CD4-positive, alpha-beta T cell (primary cell): ENCODE measurements at places on chromosomes 4 and X. TPM values are rescaled to one million over a fixed set of nuclear protein-coding genes. Genes with fewer than 3 reads are reported as not detected.

DNA sequence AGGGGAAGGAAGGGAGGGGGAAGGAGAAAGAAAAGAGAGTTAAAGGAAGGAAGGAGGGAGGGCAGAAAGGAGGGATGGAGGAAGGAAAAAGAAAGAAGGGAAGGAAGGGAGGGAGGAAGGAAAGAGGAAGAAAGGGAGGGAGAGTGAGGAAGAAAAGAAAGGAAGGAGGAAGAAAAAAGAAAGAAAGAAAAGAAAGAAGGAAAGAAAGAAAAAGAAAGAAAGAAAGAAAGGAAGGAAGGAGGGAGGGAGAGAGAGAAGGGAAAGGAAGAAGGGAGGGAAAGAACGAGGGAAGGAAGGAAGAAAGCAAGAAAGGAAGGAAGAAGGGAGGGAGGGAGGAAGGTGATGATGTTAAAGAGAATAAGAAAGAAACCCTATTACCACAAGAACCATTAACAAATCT lies 150.6 kb downstream of the MXRA5 start:
- DNase-seq, result no peak

GRCh38 chrX:153854702-153855101 lies 24.4 kb upstream of the PDZD4 start:
- DNase-seq, result no peak

MAMLD1 gene
- total RNA-seq, result 0.96 TPM

GRCh38 chr4:119068529-119068962 lies 67.1 kb upstream of the MYOZ2 start:
- DNase-seq, result no peak

SPANXN3 gene
- total RNA-seq, result not detected

C1QTNF7 gene
- total RNA-seq, result not detected

GRCh38 chr4:188624370-188624769 lies 485.1 kb downstream of the TRIML1 start:
- DNase-seq, result no peak

KDR gene
- total RNA-seq, result not detected

SPANXD gene
- not detected for total RNA-seq

ZFP92 gene
- 0.08 TPM for total RNA-seq

TNIP3 gene
- 0.39 TPM for total RNA-seq

GRCh38 chr4:101833480-101833879 lies 43.0 kb downstream of the BANK1 start:
- DNase-seq, result no peak

GRCh38 chr4:120317713-120318112 lies 251.1 kb upstream of the MAD2L1 start:
- no peak for DNase-seq

- no peak for DNase-seq
Measured at GRCh38 chr4:141430686-141431085, 205.7 kb upstream of the IL15 start.

GRCh38 chr4:13888112-13888511 lies 260.6 kb upstream of the BOD1L1 start:
- no peak for DNase-seq

DNA sequence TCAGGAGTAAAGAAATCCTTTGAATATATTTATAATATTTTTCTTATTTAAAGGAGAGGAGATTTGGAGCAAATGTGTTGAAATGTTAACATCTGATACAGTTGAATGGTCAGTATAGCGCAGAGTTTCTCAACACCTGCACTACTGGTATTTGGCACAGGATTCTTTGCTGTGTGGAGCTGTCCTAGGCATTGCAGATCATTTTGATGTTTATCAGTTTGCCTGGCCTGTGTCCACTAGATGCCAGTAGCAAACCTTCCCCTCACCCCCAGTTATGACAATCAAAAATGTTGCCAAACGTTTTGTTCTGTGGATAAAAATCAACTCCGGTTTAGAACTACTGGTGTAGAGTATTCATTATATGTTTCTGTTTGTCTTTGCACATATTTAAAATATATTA lies 765.3 kb upstream of the SLIT2 start:
- DNase-seq, result no peak

GRCh38 chrX:41478381-41478911 lies 31.3 kb downstream of the NYX start:
- DNase-seq, result no peak

DNA sequence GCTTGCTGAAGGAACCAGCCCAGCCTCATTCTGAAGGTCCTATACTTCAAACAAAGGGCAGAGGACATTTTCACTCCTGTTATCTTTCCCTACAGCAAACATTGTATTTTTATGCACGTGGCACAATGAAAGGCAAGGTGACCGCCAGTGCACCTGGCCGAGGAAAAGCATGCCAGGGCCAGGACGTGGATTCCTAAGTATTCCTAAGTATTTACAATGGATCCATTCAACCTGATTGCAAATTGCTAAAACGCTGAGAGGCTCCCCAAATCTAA lies 127.9 kb upstream of the FTHL17 start:
- no peak for DNase-seq

GRCh38 chr4:163967710-163968109 lies 473.2 kb downstream of the TMA16 start:
- no peak for DNase-seq

DNA sequence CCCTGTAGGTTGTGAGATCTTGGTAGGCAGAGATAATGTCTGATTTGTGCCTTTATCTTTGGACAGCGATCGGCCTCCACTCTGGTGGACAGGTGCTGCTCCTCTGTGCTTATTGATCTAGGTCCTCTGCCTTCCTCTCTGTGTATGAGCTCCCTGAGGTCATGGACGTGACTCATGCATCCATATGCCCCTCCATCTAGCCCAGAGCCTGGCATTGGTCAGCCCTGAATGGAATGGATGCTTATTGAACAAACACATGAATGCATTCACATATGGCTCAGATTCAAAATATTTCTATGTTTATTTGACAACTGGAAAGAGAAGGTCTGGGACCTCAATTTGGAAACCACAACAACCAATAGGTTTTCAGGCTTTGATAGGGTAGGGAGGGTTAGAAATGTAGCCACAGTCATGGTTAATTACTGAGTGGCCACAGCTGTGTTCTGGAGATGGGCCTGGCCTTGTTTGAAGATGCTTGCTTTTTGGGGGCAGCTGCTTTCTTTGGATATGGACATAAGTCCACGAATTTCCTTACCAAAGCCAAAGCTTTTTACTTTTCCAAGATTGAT lies 76.2 kb downstream of the SEL1L3 start:
- no peak for DNase-seq

NMU gene
- total RNA-seq, result not detected

DNA sequence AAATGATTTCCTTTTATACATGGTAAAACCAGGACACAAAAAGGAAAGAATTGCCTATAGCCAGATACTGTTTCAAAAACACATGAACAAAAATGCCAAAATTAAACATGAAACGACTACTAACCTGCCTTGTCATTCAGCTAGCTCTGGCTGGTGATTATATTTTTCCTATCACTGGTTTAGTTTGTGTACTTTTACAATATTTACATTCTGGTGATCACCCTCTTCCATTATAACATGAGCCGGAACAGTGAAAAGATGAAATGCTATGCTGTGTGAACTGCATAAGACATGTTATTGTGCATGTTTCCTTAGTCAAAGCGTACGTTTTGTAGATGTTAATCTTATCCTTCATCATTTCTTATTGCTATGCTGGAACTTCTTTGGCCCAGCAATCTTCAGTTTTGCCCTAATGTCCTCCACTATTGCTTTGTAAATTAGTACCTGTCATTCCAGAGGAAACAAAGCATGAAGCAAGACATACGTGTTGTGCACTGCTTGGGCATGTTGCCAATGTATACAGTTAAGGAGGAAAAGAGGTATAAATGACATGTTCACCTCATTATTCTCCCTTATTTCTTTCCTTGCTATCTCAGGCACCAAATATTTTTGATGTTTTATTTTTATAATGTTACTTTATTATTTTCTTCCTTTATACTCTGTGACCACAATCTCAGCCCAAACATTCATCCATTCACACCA lies 386.3 kb downstream of the ARHGAP24 start:
- no peak for DNase-seq

RADX gene
- 9.4 TPM for total RNA-seq

DNA sequence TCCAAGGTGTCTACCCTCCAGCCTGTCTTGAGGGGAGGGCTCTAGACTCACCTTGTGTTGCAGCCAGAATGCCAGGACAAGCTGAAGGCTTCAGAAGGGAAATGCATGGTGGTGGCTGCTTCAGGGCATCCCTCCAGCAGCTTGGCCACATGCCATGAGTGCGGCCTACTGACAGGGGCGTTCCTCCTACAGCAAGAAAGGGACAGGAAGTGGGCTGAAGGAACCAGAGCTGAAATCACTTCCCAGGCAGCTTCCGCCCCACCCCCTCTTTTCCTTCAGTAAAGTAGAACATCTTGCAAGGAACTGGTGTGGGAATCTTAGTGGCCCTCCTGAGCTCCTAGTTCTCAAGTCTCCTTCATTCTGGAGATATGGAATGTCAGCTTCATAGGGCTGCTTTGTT lies 167.5 kb upstream of the DGKK start:
- DNase-seq, result no peak

TACC3 gene
- 123 TPM for total RNA-seq

DNA sequence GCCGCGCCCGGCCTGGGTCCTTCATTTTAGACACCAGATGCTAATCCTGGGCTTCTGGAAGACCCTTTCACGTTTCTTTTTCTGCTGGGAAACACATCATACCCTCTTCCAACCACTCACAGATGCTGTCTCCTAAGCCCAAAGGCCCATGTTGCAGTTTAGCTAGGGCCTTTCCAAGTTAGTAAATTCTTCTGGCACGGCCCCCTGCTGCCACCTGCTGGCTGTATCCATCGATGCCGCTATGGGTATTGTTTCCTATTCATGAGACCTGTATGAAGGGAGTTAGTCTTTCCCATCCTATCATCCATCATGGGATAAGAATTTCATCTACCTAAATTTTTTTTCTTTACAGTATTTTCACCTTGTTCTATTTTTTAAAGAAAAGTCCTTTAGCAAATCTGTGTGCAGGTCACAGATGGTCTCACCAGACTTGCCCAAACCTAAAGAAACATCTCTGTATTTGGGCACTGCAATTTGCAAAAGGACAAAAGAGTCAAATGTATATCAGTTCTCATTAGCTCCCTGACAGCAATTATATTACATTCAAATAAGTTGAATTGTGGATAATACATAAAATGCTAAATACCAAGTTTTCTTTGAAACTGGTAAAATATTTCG lies 37.8 kb upstream of the SLC9A7 start:
- DNase-seq, result peak; percentile 74

- DNase-seq, result no peak
Measured at GRCh38 chr4:107743532-107743931, 23.5 kb upstream of the PAPSS1 start.

DNA sequence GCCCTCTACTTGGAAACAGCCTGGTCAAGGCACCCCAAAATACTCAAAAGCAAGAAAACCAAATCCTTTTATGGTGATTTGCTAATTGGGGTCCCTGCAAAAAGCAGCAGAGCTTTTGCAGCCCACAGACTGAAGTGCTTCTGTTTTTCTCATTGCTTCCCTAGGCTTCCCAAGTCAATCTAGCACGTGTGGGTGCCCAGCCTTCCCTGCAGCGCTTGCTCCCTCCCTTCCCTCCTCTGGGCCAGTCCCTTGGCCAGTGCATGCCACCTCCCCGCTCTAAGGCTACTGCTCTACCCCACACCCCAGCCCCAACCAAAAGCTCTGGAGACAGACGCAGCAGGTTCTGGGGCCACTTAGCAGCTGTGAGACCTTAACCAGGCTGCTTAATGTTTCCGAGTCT lies 53.6 kb downstream of the ANAPC4 start:
- DNase-seq, result no peak

DNA sequence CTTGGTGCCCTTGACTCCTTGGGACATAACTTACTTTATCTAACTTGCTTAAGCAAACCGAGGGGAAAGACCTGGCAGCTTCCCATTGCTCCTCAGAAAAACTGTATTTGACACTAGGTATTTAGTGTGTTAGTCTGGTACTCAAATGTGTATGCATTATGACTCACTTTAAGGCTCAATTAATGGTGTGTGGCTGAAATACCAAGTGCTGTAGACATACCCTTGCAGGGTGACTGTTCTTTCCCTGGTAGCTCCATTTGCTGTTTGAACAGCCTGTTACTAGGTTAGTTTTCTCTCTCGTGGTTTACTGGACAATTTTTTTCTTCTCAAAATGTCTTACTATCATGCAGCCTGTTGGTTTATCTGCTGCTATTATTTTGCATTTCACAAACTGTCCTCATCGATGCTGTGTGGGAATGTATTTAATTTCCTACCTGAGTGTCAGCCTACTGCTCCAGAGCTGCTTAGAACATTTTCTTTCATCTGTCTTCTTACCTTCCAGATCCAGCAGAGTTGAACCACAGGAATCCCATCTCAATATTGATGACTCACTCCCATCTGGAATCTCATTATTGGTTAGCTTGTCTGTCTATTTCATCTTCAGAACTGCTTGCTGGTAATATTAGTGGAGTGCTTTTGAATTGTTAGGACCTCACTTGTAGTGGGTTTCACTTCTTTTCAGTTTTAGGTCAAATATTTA lies 158.0 kb upstream of the FAT1 start:
- no peak for DNase-seq

- DNase-seq, result no peak
Measured at GRCh38 chrX:10618961-10619360, 1.4 kb downstream of the MID1 start.

MSANTD1 gene
- total RNA-seq, result 0.67 TPM

KIT gene
- total RNA-seq, result 0.36 TPM

CSAG1 gene
- total RNA-seq, result not detected

- DNase-seq, result no peak
Measured at GRCh38 chrX:97616883-97617530, 733.3 kb downstream of the RPA4 start.

- DNase-seq, result no peak
Measured at GRCh38 chr4:120034913-120035312, 31.7 kb downstream of the MAD2L1 start.

PLAC8 gene
- total RNA-seq, result 259 TPM

DNA sequence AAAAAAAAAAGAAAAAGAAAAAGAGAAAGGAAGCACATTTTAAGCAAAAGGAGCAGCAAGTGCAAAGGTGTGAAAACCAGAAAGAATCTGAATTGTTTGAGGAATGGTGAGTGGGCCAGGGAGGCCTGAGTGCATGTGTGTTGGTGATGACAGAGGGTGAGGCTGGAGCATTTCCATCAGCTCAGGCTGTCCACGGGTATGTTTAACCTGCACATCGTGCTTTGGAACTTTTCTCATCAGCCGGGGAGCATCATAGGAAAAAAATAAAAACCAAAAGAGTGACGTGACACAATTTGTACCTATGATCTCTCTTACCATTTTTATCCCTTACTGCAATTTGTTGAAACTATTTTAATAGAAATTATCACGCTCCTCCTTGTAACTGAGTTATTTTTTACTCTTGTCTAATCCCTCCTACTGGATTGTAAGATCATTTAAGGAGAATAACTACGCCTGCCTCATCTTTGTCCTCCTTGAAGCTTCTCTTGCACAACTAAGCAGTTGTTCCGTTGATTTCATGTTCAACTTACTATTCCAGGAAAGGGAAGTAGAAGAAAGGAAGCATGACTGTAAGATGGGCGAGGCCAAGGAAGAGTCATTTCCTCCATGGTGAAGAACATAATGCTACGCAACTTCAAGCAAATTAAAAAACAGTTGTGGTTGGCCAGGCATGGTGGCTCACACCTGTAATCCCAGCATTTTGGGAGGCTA lies 7.0 kb downstream of the PALLD start:
- no peak for DNase-seq

CYLC1 gene
- total RNA-seq, result not detected

PABPC4L gene
- not detected for total RNA-seq

FGFR3 gene
- total RNA-seq, result 0.33 TPM
